ENCODE measurements at places on chromosomes 7 and 10.

GRCh38 chr10:82390866-82391658 is 516.1 kb downstream of the NRG3 start:
- H3K4me1 ChIP-seq = no peaks in the 10 kb centered on the region
- no peak overlapping the region for H3K27ac ChIP-seq
- H3K4me3 ChIP-seq = no peak overlapping the region
- H3K27me3 ChIP-seq = no peaks in the 10 kb centered on the region
- no peak for DNase-seq
- H3K36me3 ChIP-seq = no peaks in the 10 kb centered on the region

- no peaks in the 10 kb centered on the region for H3K27me3 ChIP-seq
- no peak overlapping the region for H3K4me3 ChIP-seq
- no peak for DNase-seq
- peaks cover 5% of the 10 kb centered on the region for H3K36me3 ChIP-seq
- H3K27ac ChIP-seq = no peak overlapping the region
Measured at GRCh38 chr7:1689311-1689710, 19.2 kb downstream of the ELFN1 start.

- H3K36me3 ChIP-seq = no peaks in the 10 kb centered on the region
- H3K27ac ChIP-seq = no peak overlapping the region
- H3K27me3 ChIP-seq = no peaks in the 10 kb centered on the region
Measured at GRCh38 chr10:71382757-71383156, 14.0 kb upstream of the CDH23 start.

DNA sequence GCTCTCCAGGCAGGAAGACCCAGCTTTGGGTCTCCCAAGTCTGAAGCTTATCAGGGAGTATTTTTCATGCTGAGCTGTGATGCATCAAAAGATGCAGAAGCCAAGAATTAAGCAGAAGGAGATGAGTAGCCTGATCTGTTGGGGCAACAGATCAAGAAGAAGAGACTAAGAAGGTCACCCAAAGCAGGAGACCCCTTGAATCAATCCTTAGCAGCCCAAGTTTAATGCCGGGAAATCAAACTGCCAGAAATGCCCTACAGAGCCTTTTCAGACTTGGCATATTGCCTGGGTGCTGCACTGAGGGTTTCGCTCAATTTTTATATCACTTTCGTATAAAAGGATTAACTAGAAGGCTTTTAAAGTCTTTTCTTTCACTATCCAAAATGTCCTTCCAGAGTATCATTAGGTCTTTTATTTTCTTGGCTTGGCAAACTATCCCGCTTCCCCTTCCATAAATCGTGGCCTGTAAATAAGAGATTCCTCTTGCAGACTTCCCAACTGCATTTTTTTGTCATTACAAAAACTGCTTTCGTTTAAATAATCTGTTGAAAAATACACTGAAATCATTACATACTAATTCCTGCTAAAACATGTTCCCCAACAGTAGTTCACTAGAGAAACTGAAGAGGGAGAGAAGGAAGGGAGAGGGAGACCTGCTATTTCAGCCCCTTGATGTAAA is 49.0 kb upstream of the STK17A start:
- H3K4me1 ChIP-seq = no peaks in the 10 kb centered on the region
- H3K27me3 ChIP-seq = no peaks in the 10 kb centered on the region
- DNase-seq = no peak
- H3K4me3 ChIP-seq = no peak overlapping the region
- no peak overlapping the region for H3K27ac ChIP-seq

Data from neuronal stem cell (in vitro differentiated cells).